ENCODE measurements at places on chromosomes 6 and 20. TPM values are rescaled to one million over a fixed set of nuclear protein-coding genes. Genes with fewer than 3 reads are reported as not detected.

GRCh38 chr6:108608453-108609275 lies 47.9 kb downstream of the FOXO3 start:
- DNase-seq = no peak

GRCh38 chr6:11854408-11855165 lies 76.0 kb upstream of the ADTRP start:
- peak; percentile 15 for DNase-seq

The RAET1G gene
- not detected for total RNA-seq

- DNase-seq = no peak
Observed at GRCh38 chr6:43184268-43184985, 2.4 kb downstream of the CUL9 start.

Data from activated CD4-positive, alpha-beta memory T cell treated with anti-CD3 and anti-CD28 coated beads for 36 hours (primary cell).